ENCODE measurements at places on chromosomes 3 and 15.

DNA sequence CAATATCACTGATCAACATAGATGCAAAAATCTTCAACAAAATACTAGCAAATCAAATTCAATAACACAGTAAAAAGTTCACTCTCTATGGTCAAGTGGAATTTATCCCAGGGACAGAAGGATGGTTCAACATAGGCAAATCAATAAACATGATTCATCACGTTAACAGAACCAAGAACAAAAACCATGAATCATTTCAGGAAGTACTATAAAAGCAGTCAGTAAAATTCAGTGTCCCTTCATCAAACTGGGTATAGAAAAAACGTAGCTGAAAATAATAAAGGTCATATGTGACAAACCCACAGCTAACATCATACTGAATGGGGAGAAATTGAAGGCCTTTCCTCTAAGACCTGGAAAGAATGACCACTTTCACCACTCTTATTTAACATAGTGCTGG lies 172.1 kb downstream of the POLR2M start:
- no peak for DNase-seq

GRCh38 chr3:38805765-38806386 lies 10.1 kb downstream of the SCN10A start:
- peak; percentile 9 for DNase-seq

GRCh38 chr3:11568503-11569155 lies 75.1 kb downstream of the VGLL4 start:
- DNase-seq, result no peak

- no peak for DNase-seq
These were observed 126.3 kb downstream of the DNAJB8 start for GRCh38 chr3:128340198-128340903.

DNA sequence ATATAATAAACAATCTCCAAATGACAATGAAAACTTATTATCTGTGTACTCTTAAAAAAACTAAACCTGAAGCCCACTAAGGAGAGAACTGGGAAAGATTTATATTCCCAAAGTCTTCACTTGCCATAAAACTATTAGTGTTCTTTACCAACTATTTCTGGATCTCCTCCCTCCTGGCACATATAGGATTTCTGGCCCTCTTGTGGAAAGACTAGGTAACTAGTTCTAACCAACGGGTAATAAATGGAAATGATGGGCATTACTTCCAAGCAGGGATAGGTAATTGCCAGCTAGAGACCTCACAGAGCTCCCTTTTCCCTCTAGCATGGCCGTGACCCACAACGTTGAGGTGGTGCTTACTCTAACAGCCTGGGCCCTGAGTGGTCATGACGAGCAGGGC lies 110.1 kb downstream of the DNAH12 start:
- no peak for DNase-seq
